ENCODE measurements at places on chromosomes 2 and 18.
A peak's percentile ranks its signal among the peaks of the same experiment; 100 is the strongest.

DNA sequence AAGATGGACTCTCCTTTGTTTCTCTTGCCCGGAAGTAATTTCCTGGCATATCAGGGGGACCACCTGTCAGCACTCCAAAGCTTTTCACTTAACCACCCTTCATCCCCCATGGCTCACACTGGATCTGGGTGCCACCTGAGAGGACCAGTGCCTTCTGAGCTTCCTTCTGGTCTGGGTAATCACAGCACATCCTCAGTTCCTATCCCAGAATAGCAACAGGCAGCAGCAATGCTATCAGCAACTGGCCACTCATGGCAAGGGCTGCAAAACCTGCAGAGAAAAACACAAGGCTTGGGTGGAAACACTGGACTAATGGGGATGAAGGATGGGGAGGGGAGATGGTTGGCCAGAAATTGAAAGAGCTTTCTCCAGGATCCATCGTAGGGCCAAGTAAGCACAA, 59.9 kb upstream of the STPG4 start:
- no peak for DNase-seq

DNA sequence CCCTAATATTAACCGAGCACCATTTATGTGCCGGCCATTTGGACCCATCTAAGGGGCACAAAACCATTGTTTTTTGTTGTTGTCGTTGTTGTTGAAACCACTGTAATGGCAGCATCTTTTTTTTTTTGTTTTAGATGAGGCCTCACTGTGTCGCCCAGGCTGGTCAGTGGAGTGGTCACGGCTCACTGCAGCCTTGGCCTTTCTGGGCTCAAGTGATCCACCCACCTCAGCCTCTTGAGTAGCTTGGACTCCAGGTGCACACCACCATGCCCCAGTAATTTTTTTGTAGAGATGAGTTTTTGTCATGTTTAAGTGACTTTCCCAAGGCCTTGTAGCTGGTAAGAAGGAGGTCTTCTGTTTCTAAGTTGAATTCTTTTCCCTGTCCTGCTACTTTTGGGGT, 33.0 kb downstream of the ASAP2 start:
- DNase-seq, result no peak

DNA sequence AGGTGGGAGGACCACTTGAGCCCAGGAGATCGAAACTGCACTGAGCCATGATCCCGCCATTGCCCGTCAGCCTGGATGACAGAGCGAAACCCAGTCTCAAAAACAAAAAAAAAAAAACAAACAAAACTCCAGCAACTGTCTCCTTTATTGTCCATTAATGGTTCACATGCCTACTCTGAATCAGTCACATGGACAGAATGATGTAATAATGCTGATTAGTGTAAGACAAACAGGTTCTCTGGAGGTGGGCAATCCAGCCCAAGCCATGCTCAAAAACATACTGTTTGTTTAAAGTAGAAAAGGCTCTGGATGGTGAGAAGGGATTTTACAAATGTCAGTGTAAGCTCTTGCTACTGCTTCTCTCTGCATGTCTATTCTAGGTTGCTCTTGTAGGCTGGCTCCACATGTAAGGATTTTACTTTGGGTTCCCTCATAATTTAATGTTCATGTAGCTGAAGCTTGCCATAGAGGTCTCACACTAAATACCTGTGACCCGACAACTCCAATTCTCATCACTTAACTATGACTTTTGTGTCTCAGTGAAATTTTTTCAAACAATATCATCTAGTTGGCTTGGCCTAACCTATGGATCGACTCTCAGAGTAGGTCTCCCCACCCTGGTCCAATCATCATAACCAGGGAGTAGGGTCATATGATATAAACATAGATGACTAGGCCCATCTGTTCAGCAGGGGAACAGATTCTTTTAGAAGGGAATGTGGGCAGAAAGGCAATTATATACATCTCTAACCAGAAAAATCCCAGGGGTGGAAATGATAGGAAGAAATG, 83.9 kb upstream of the SLC39A10 start:
- no peak for DNase-seq

DNA sequence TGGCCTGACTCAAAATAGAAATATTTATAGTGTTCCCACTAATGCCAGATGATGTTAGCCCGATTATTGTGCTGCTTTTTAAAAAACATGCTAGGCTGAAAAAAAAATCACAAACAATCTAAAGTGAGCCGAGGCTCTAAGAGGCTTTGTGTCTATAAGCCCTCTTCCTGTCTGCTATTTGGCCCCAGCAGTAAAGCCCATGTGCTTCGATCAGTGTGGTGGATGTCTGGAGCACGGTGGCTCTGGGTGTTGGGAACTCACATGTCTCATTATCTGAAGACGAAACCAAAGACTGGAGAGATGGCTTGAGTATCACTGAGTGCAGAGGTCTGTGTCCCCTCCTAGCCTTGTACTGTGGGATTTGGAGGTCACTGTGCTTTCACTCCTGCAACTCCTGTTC, 55.1 kb downstream of the INO80C start:
- no peak for DNase-seq

DNA sequence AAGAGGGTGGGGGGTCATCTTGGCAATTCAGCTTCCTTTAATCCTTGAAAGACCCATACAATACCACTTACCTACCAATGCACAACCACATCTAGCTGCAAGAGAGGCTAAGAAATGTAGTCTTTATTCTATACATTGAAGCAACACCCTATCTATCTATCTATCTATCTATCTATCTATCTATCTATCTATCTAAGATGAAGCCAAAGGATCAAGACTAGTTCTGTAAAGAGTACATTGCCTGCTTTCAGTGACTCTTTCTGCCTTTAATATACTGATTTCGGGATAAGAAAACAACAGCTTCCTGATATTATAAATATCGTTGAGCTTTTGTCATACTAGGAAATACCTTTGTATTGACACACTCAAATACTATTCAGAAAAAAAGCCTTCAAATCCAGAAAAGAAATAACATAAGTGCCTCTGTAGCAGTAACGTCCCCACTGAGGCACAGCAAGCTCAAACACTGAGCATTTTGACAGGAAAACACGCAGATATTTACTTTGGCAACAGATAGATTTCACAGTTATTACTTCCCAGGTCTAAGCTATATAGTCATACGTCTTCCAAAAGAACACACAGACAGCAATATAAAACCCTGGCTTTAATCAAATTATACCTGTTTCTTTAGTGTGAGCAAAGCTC, 139.4 kb upstream of the SERTAD2 start:
- no peak for DNase-seq

DNA sequence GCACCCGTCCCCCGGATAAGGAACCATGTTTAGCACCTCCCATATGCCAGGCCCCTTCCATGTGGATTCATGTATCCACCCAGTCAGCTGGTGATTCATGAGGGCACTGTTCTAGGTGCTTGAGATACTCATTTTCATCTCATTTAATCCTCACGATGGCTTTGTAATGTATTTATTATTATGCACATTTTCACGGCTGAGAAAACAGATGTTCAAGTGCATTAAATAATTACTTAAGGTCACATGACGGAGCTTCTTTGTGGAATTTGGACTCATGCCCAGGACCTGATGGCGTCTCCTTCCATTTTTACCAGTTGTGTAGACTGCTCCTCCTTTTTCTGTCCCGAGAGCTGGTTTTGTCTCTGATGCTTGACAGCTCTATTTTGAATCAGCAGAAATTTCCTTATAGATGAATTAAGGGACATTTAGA, 72.2 kb upstream of the RBM44 start:
- DNase-seq, result no peak

DNA sequence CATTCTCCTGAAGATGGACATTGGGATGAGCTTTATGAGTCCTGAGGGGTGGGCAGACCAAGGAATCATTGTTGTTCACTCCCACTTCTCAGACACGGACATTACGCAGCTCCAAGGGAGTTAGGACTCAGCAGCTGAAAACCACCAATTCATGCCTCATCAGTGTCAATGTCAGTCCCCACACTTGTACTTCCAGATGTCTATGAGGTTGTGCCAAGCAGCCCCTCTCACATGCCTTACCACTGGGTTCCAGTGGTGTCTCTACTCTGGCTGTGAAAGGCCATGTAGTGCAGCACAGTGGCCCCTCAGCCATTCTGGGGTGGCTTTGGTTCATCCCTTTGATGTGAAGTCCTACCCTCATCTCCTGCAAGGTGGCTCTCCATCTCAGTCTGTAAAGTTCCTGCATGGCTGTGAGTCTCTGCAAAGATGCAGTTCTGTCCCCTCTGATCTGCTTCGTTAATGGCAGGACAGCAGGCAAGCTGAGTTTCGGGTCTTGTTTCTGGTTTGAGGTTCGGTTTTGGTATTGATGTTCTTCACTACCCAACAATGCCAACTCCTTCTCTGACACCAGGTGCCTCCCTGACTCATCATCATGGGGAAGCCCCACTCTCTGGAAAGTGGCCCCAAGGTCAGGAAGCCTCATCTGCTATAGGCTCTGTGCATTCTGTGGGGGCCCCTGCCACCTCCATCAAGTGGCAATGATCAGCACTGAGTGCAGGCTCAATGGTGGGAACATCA, 14.0 kb upstream of the COL6A3 start:
- DNase-seq, result no peak

GRCh38 chr2:55885127-55885943, 38.2 kb downstream of the EFEMP1 start:
- DNase-seq, result no peak

DNA sequence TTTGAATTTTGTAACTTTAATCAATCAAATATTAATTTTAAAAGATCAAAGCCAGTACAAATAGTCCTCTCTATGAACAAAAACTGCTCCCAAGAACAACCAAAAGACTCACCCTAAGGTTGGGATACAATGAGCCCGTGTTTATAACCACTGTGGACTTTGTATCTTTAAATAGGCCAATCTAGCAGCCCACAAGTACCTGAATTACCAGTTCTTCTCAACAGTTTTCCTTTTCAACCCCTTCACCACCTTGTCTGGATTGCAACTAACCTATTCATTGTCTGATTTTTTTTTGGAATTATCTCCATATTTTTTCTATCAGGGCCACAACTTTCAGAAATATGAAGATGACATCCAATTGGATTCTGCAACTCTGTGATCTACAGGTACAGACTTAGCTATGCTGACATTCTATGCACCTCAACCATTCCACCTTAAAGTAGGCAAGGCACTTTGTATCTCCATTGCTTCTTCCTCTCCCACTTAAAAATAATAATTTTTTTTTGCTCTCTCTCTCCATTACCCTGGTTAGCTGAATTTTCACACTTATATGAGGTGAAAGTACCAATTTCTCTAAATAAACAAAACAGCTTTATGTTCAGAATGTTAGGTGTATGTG, 81.9 kb upstream of the MAPRE2 start:
- no peak for DNase-seq

DNA sequence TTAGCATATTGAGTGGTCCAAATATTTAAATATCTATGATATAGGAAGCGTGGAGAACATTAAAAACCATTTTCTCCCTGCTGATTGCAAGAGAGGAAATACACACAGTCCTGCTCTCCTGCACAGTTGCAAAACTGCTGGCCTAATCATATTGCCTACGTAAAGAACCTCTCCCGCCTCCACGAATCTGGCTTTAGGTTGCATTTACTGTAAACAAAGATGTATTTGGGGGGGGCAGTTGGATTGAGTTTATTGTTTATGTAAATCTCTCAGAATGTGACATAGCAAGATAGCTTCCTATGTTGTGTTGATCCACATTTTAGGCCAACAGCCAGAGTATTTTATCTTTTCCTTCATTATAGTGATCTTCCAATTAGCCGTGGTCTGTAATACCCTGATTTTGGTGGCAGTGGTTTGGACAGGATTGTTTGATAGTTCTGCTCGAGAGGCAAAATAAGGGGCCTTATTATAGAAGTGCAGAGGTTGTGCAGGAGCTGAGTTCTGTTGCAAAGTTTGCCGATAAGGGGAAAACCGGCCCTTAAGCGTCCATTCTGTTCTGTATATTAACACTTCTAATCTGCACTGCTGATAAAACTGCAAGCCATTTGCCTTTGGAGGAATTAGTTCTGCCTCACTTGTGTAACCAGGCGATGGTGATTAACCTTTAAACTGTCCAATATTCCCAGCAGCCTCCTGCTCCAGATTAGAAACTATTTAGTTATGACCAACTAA, 101.6 kb upstream of the SIX3 start:
- DNase-seq, result no peak

- no peak for DNase-seq
Measured at GRCh38 chr2:241868661-241869081, 858 bp upstream of the RTP5 start.

DNA sequence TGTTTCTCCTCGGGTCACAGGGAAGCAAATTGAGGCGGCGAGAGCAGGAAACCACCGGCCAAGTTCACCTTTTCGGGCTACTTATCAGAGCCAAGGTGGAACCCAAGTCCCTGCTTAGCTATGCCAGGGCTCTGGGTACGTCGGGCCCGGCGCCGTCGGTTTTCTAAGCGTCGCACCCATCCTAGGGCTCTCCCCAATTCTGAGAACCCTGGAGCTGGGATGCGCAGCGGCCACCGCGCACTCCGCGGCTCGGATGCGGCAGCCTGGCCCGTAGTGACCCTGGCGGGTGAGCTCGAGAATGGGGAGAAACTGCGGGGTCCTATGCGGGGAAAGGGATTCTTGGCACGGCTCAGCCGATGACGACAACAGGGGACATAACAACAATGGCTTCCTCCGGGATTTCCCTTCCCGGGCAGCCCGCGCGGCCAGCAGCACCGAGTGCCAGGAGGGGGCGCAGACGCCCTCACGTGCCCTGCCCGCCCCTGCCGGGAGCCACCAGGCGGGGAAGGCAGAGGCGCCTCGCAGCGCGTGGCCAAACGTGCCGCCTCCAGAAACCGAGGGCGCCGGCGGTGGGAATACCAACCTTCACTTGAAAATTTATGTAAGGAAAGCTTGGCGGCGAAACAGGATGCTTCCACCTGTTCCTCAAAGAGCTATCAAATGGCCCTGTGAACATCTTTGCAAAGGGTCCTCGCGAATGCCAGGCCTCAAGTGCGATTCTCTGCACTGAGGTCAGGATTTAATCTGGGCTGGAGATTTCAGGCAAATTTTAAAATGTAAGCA, 2.1 kb upstream of the SLC30A3 start:
- DNase-seq, result peak; percentile 49

DNA sequence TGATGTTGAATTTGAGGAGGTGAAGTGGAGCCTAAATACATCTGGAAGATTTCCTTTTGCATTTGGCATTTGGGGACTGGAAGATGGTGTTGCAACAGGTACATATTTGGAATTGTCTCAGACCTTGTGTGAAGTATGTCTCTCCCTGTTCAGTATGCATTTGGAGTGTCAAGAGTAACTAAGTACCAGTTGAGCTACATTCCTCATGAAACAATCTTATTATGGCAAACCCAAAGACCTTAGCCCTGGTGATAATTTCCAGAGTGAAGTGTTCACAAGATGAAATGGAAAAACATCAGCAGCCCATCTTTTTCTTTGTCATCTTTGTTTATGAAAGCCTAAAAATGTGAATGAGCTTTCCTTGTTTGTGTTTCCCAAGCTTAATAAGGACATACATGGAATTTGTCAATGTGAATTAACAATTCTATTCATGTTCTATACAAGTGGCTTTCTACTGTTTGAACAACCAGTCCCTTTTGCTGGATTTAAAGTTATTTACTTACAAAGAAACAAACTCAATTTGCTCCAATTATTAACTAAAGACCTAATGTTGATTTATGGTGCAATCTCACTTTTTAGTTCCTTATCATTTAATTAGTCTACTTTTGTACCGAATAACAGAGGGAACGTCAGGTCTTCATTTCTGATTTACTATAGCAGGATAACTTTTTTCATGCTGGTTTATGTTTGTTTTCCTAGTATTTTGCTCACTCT, 42.1 kb upstream of the PPP1R1C start:
- DNase-seq, result no peak

Measured in HL-60 (cell line).